ENCODE measurements at places on chromosomes 7 and 10. TPM values are rescaled to one million over a fixed set of nuclear protein-coding genes. Genes with fewer than 3 reads are reported as not detected.

CEP55 gene
- 28.7 TPM for total RNA-seq

SRRM3 gene
- 0.05 TPM for total RNA-seq

GRCh38 chr7:142646386-142647140 lies 102.7 kb upstream of the PRSS1 start:
- DNase-seq: peak; percentile 52

GRCh38 chr10:112605063-112605462 lies 158.0 kb downstream of the VTI1A start:
- DNase-seq: no peak
